AG10803 (cell line): ENCODE measurements at places on chromosomes 1 and 21.

DNA sequence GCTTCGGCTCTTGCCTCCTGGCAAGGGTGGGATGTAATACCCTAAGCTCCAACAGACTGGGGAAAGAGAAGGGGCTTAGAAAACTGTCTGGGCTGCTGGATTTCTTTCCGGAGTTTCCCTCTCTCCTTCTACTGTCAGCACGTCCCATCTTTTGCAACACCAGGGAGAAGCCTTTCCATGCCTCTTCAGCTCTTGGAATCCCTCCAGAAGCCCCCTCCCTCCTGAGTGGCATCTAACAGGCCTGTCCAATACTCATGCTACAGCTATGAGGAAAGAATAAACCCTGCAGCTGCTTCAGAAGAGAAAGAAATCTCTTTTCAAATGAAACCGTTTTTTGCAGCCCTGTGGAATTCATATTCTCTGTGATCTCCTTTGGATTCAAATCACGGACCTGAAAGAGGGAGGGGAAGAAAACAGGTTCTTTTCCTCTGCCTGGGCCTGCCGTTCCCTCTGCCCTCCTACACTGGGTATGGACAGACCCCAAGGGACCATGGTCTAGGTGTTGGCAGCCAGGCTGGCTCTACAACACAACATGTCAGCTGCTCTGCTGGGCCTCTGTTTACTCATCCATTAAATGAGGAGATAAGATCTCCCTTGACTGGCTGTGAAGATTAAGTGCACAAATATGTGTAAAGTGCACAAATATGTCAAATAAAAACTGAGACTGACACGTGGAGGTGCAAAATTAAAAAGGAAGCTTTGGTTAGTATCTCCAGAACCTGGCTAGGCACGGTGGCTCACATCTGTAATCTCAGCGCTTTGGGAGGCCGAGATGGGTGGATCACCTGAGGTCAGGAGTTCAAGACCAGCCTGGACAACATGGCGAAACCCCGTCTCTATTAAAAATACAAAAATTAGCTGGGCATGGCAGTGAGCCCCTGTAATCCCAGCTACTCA is 6.0 kb upstream of the CAPN2 start:
- DNase-seq: peak; percentile 92

- DNase-seq: peak; percentile 15
Observed at GRCh38 chr1:150973836-150974579, 627 bp downstream of the CERS2 start.

GRCh38 chr1:220497220-220497947 is 30.6 kb upstream of the MARK1 start:
- no peak for DNase-seq

DNA sequence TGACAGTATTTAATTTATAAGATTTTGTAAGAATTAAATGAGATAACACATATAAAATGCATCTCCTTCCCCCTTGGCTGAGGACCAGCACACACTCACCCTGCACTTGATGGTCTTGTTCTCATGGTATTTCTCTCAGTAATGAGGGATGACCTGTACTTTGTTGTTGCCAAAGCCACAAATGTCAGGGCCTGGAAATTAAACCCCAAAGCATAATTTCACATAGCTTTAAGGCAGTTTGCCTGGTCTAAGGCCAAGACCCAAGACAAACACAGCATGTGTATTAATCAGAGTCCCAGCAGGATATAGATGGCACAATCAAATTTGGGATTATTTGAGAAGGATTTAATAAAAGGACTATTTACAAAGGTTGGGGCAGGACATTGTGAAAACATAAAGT is 48.6 kb upstream of the EPS15 start:
- DNase-seq: peak; percentile 96

DNA sequence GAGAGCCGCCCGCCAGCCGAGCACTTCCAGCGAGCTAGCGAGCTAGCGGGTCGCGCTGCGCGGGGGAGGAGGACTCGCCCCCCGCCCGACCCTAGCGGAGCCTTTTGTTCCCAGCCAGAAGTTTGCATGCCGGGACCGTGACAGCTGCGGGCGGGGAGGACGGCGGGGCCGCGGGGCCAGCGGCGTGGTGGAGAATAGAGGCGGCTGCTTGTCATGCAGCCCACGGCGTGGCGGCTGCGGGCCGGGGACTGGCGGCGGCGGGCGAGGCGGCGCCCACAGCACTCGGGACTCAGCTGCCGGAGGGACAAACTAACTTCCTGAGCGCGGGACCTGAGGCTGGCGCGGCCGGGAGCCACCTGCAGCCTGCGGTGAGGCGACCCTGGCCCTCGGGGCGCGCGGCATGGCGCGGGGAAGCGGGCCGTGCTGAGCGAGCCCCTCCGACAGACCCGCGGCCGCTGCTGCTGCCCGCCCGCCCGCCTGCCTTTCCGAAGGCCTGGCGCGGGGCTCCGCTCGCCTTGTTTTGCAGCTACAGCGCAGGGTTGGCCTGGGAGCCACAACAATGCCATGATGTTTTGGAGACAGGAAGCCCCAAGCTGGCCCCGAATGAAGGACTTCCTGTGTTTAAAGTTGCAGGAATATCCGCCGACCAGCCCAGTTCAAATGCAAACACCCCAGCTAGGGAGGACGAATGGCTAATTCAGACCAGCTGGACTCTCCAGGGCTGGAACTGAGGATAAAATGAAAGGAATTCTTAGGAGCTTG is 82.2 kb upstream of the BMP8A start:
- peak; percentile 87 for DNase-seq

GRCh38 chr21:44500111-44500510 is 39.9 kb downstream of the KRTAP10-1 start:
- DNase-seq: no peak

DNA sequence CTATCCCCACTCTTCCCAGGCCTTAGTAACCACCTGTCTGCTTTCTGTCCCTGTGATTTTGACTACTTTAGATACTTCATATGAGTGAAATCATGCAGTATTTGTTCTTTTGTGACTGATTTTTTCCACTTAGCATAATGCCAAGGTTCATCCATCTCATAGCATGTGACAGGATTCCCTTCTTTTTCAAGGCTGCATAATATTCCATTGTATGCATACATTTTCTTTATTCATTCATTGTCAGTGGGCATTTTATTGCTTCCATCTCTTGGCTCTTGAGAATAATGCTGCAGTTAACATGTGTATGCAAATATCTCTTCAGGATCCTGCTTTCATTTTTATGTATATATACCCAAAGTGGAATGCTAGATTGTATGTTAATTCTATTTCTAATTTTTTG is 56.4 kb downstream of the AGL start:
- DNase-seq: no peak

GRCh38 chr21:41932191-41932575 is 21.6 kb downstream of the C2CD2 start:
- DNase-seq: peak; percentile 76

DNA sequence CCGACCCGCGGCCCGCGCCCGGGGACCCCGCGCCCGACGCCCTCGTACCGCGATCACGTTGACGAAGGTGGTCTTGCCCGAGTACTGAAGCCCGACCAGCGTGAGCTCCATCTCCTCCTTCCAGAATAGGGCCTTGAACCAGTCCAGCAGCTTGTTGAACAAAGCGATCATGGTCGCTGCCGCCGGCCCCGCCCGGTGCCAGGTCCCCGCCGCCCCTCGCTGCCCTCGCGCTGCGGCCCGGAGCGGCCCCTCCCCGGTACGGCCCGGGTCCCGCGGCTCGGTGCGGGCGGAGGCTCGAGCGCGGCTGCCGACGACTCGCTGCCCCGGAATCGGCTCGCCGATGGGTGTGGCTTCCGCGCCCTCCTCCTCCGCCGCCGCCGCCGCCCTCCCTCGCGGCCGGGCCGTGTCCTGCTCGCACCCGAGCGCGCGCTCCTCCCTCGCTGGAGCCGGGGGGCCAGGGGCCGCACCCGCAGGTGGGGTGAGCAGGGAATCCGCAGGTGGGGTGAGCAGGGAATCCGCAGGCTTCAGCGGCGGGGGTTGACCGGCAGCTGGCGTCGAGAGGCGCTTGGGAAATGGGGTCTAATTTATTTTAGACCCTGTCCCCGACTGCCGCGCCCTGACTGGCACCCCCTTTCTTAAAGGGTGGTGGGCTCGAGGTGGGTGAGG is at the start of gene ARL8A:
Gene ARL8A, minus strand, starts transcription at position 336 of the 666 bp plus-strand sequence. Its CDS starts 165 bp downstream, at position 171.
- DNase-seq: peak; percentile 38

GRCh38 chr1:197200272-197200899 is 53.9 kb upstream of the ASPM start:
- DNase-seq: peak; percentile 35

DNA sequence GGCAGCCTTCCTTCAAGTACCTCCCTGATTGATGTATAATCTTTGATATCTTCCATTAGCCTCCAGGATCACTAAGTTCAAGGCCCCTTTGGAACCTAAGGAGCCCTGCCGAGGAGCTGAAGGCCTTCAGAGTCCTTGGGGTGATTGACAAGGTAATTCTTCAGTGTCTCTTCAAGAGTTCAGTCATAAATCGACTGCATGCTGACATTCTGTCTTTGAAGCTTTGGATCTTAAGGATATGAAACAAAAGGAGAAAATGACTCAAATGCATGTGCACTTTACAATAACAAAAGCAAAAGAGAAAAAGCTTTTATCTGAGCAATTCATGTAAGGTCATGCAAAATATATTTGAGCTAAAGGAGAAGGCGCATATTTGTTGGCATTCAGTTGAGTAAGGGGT is 125.3 kb downstream of the RPS6KC1 start:
- no peak for DNase-seq

- DNase-seq: no peak
Observed at GRCh38 chr21:28927130-28927529, 65.5 kb downstream of the LTN1 start.

DNA sequence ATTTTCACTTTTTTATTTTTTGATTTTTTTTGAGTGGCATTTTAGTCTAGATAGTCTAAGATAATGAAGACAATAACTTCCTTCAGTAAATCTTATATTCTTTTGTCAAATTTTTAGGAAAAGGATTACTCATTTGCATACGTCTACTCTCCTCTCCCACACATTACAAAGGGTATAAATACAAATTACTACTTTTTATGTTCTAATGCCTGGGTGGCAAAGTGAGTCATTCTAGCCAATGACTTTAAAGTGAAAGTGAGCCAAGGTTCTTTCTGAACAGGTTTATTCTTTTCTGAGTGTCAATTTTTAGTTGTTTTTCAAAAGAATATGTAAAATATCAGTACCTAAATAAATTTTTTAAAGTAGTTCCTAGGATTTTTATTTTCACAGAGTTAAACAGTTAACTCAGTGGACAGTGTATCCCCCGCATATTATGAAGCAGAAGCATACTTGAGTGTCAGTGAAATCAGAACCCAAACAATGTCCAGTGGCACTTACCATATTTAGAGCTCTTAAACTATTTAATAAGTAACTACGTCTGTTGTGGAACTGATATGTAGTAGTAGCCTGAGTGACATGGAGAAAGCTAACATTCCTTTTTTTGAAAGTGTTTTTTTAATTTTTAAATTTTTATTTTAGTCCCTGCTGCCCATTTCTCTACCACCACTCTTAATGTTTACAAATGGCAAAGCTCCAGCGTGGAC is 141.7 kb downstream of the PHTF1 start:
- DNase-seq: no peak

DNA sequence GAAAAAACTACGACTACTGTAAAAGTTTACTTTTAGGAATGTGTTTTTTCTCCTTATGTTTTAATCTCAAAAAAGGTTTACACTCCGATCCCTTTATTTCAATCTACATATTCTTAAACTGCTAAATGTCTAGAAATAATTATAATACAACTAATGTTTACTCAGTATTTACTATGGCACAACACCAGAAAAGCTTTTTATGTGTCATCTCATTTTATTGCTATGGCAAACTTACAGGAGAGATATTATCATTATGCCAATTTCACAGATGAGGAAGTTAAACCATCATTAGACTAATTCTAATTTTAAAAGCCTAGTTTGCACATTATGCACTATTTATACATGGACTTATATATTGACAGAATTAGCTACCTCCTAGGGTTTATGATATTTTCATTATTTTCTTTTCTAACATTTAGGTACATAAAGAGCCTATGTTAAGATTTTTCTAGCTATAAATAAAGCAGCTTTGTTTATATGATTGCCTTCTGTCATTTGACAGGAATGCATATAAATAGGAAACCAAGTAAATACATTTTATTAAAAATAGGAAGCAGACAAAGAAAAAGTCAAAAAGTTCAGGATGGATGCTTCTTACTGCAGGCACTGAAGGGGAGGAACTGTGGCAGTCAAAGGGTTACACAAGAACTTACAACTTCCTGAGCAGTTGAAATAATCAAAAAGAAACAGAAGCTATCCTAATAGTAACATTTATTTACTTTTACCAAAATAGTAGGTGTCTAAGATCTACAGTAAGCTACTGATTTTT is 442.4 kb downstream of the LTN1 start:
- DNase-seq: no peak

DNA sequence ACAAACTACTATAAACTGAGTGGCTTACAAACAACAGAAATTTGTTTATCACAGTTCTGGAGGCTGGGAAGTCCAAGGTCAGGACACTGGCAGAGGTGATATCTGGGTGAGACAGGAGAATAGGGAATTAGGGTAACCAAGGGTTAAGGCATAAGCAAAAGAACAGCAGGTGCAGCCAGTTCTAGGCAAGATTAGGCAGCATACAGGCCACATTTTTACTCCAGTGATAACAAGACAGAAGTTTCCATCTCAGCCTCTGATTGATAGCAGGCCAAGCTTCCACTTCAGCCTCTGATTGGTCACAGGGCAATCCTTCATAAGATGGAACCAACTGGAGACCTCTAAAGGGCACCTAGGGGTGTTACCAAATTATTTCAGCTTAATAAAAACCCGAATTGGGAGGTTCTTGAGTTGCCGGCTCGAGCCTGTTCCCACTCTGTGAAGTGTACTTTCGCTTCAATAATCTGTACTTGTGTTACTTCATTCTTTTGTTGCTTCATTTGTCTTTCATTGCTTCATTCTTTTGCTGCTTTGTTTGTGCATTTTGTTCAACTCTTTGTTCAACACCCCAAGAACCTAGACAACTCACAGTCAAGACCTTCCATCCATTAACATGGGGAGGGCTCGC is 185.6 kb downstream of the TOMM20 start:
- DNase-seq: no peak

DNA sequence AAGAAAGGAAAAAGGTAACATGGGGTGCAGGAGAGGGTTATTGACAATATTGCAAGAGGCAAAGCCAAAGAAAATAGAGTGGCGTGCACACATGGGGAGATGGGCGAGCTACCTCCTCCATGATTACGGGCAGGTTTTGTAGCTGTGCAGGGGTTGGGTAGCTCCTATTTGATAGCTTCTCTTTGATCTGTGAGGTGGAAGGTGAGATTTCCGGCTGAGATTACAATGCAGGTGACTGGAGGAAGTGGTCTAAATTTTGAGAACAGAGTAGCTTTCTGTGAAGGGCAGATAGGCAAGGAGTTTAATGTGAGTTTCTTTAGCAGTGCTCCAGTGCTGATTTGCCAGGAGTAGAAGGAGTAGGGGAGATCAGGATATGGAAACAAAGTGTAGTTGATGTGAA is 263.4 kb downstream of the PLA2G4A start:
- DNase-seq: no peak

GRCh38 chr1:229093609-229094336 is 177.1 kb upstream of the RAB4A start:
- no peak for DNase-seq

- DNase-seq: peak; percentile 48
Observed at GRCh38 chr21:45618287-45618686, 25.2 kb upstream of the PCBP3 start.

GRCh38 chr1:23244256-23244761 is 27.0 kb upstream of the HTR1D start:
- no peak for DNase-seq

GRCh38 chr1:172742599-172743500 is 83.9 kb downstream of the FASLG start:
- DNase-seq: peak; percentile 43
